Fibroblast of the aortic adventitia (primary cell): ENCODE measurements at places on chromosomes 5 and 9. TPM values are rescaled to one million over a fixed set of nuclear protein-coding genes. Genes with fewer than 3 reads are reported as not detected.
A peak's percentile ranks its signal among the peaks of the same experiment; 100 is the strongest.

DNA sequence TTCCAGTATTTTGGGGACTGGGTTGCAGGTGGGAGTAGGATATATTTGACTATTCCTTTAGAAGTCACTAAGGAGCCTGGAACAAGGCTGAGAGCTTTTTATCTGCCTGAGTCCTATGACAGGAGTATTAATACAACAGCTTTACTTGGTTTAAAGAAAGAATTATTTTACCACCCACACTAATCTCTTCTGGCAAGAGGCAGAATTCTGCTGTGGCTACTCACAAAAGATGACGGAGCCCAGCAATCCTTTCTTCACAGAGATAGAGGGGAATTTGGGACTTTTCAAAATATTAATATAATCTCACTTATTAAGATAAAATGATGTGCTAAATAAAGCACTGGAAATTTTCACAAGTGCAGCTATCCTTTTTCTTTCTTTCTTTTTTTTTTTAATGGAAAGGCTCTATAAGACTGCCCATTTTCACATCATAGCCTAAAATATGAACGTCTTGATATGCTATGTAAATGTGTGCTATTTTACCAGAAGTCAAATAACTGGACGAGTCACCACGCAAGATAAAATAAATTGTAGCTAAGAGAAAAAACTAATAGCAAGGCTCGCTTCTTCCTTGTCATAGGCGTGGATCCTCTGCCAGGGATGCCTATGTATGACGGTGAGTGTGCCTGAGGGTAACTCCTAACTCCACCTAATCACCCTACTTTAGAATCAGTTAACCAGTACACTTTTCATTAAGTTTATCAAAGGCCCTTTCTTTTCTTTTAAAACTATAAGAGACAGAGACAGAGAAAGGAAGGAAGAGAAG is 76.3 kb downstream of the ZNF608 start:
- peak; percentile 82 for DNase-seq

GRCh38 chr9:99221266-99221620 is 499 bp downstream of the ALG2 start:
- no peak for DNase-seq

- DNase-seq, result no peak
These were observed 290.0 kb upstream of the PIK3R1 start for GRCh38 chr5:67925511-67925910.

Gene PAPPA
- total RNA-seq, result 12.3 and 80.5 TPM in 2 replicates

DNA sequence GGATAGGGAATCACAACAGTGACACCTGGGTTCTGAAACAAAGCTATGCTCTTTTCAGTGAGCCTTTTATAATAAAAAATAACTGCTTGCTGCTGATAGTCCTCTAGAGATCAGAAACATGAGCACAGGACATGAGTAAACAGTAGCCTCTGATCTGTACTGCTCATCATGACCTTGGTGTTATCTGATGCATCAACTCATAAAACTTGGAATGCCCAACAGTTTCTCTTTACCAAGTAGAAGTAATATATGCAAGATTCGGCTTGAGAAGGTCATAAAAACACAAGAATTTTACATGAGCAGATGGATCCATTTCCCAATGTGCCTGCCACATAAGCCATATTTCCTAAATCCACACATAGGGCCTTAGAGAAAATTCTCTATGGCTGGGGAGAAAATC is 318.3 kb upstream of the GRAMD2B start:
- no peak for DNase-seq

DNA sequence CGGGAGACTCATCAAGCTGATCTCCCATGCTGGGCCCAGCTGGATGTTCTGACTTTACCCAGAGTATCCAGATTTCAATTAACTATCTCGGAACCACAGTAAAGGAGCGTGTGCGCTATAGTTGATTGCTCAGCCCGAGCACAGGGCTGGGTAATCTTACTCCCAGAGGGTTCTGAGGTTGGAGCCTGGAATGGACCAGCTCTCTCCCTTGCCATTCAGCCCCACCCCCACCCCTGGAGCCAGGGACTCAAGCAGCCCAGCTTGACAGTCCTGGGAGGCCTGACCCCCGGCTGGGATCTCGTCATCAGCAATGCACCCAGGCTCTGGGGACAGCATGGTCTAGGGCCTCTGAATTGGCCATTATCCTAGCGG is 23.7 kb upstream of the PTGES start:
- DNase-seq, result peak; percentile 46
